PC-9 (cell line): ENCODE measurements at places on chromosomes 6 and 20. TPM values are rescaled to one million over a fixed set of nuclear protein-coding genes. Genes with fewer than 3 reads are reported as not detected.

GRCh38 chr6:21331235-21331634 lies 262.3 kb upstream of the SOX4 start:
- no peak for DNase-seq

DNA sequence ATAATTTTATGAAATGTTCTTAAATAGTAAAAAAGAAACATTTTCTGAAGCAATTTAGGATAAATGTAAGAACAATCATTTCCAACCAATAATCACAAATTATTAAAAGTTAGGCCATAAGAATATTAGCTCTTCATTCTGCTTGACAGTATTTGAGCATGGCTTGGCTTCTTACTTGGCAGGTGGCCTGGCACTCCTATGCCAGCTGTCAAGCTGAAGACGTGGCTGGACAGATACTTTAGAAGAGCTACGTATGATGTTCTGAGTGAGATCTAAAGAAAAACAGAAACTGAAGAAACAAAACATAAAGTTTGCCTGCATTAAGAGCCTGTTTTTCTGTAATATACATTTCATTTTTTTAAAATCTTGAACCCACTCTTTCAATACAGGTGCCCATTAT lies 438.9 kb downstream of the GRIK2 start:
- no peak for DNase-seq

DNA sequence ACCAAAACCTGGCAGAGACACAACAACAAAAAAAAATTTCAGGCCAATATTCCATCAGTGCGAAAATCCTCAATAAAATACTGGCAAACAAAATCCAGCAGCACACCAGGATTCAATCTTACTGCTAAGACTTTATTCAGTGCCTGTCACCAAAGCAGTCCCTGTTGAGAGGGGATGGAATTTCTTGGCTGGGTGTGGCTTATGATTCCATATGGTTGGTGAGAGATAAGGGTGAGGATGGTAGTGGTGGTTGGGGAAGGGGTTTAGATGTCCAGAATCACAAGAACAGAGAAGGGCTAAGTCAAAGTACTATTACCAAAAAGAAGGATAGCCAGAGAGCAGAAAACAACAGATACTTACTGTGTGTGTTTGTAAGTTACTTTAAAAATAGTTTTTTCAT lies 152.8 kb upstream of the SLC35B3 start:
- DNase-seq, result no peak

Gene HLA-DRB5
- 0.33 TPM in 1 of 2 replicates, not detected in the other for total RNA-seq

Gene CCN2
- total RNA-seq, result 20.2 and 34.1 TPM in 2 replicates

Gene HTR1E
- not detected in 2 replicates for total RNA-seq

Gene ZSCAN23
- 9.1 and 12.0 TPM in 2 replicates for total RNA-seq

Gene TBC1D32
- total RNA-seq, result 12.0 and 14.0 TPM in 2 replicates

Gene C6orf141
- 12.3 and 21.9 TPM in 2 replicates for total RNA-seq

Gene TSBP1
- not detected in 2 replicates for total RNA-seq
